ENCODE measurements at places on chromosomes 7 and 10. TPM values are rescaled to one million over a fixed set of nuclear protein-coding genes. Genes with fewer than 3 reads are reported as not detected.

- DNase-seq, result no peak
Measured at GRCh38 chr7:50662041-50662694, 97.0 kb upstream of the DDC start.

Gene GRM3
- not detected for total RNA-seq

DNA sequence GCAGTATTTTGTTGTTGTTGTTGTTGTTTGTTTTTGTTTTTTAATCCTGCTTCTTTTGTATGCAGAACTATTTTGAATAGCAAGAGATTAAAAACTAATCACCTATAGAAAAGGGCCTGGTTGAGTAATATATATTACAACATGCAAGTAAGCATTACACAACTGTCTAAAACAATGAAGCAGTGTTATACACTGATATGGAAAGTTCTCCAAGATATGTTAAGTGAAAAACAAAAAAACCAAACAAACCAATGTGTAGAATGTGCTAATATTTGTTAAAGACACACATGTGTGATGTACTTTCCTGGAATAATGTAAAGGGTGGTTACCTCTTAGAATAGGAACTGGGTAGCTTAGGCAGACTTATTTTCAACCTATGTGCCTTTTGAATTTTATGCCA lies 117.4 kb downstream of the ZNF365 start:
- DNase-seq, result no peak

DNA sequence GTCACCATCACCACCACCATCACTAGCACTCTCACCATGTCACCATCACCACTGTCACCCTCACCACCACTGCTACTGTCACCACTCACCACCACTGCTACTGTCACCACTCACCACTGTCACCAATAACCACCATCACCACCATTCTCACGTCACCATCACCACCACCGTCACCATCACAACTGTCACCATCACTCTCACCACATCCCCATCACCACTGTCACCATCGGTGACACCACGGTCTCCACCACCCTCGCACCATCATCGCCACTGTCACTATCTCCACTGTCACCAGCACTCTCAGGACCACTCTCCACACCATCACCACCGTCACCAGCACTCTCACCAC lies 130.4 kb downstream of the MAD1L1 start:
- no peak for DNase-seq

DNA sequence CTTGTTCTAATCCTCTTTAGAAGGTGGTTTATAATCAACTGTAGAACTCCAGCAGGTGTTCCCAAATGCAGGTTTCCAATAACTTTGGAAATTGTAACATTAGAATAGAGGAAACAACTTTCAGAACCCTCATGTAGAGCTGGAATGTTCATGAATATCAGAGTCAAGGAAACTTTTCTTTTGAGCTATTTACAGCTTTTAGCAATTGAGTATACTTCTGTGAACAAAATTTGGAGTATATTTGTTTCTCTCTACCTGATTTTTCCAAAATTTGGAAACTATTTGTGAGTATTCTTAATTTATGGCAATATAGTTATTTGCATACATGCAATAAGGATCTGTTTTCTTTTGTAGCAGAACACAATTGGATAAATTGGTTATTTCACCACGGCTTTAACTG lies 2.8 kb upstream of the CFAP43 start:
- no peak for DNase-seq

- peak; percentile 68 for DNase-seq
Measured at GRCh38 chr10:13776861-13777311, 190.1 kb downstream of the PRPF18 start.

DNA sequence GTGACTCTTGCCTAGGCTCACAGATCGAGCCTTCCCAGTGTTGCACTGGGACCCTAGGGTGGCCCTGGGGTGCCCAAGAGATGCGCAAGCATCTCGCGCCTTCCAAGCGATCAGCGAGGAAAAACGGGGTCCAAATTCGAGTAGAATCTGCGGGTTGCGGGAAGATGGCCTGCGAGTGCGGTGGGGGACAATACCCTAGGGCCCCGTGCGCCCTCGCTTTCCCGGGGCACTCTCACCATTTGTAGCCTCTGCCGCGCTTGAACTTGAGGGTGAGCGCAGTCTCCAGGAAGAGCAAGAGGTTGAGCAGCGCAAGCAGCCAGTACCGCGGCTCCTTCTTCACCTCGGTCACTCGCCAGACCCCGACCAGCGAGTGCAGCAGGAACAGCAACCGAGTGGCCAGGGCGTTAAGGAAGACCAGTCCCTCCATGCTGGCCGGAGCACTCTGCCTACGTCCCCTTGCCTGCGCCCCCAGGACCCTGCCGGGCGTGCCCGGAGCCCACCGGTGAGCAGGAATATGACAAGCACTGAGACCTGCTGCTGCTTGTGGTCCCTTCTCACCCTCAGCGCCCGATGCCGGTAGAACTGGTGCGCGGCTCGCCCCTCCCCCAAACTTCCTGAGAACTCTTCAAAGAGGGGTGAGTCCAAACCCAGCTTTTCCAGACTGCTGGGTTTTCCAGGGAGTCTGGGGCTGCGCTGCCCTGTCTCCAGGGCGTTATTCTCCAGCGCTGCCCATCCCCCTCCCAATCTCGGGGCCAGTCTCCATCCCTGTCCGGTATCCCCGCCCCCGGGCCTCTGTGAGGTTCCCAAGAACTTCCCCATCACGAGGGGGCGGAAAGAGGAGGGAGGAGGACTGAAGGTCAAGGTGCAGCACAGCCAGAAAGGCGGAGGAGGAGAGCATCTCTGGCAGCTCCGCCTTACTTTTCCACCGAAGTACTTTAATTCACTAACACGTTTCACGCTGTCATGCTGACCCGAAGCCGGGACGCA lies at the start of gene TMEM26:
TMEM26 (minus strand) TSS at position 727 of the 987 bp plus-strand sequence; CDS start at position 427, 300 bp downstream.
- DNase-seq, result no peak
